Left lung (tissue), 14 donors: ENCODE measurements at places on chromosomes 6 and 20.

DNA sequence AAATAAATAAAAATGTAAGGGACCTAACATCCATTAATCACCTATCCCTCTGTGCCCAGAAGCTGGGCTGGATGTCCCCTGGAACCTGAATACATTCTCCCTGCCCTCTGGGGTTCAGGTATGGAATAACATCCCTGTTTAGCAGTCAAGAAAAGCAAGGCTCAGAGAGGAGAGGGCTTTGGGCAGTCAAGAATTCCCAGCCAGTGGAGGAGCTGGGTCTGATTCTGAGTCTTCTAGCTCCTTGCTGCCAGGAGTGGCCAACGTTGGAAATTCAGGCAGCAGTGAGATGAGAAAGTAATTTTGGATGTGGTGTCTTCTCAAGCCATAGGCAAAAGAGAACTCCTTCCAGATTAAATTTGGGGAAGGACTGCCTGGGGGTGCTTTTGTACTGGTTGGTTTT lies 42.6 kb upstream of the ZNFX1 start:
- no peak for DNase-seq

GRCh38 chr6:146697921-146698320 lies 99.1 kb downstream of the ADGB start:
- DNase-seq: no peak

- DNase-seq: no peak
Observed at GRCh38 chr6:150336299-150336698, 32.5 kb upstream of the IYD start.

GRCh38 chr6:168101590-168102314 lies 22.7 kb upstream of the FRMD1 start:
- peak; percentile 20 for DNase-seq

DNA sequence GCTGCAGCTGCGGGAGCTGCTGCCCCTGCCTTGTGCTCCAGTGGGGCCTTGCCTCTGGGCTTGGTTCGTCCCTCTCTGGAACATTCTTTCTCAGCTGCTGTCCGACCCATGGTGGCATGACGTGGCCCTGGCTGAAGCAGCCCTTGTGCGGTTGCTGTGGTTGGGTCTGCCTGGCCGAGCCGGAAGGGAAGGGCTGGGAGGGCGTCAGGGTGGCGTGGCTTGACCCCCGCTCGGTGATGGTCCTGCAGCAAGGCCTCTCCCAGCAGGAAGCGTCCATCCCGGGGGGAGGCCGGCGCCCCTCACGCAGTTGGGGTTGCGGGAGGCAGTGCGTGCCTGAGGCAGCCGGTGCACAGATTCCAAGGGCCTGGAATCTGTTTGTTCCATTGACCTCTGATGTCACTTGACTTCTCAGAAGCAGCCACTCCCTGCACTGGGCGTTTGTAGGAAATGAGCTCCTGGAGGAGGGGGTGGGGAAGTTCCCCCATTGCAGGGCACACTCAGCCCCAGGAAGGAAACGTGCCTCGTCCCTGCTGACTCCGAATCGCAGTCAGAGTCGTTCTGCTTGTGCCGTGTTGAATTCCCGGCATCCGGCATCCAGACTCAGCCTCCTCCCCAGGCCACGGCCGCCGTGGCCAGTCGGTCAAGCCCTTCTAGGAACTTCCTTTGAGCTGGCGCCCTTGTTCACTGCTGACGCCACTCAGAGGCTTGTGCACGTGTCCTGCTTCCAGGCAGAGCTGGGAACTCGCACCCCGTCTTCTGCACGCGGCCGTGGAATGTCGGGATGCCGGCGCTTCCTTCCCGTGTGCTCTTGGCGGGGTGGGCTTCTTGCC lies 9.7 kb upstream of the TNFRSF6B start:
- peak; percentile 54 for DNase-seq

- DNase-seq: no peak
Observed at GRCh38 chr20:62352402-62353288, 14.5 kb downstream of the LAMA5 start.

GRCh38 chr6:143545165-143545564 lies 33.6 kb upstream of the FUCA2 start:
- DNase-seq: no peak

DNA sequence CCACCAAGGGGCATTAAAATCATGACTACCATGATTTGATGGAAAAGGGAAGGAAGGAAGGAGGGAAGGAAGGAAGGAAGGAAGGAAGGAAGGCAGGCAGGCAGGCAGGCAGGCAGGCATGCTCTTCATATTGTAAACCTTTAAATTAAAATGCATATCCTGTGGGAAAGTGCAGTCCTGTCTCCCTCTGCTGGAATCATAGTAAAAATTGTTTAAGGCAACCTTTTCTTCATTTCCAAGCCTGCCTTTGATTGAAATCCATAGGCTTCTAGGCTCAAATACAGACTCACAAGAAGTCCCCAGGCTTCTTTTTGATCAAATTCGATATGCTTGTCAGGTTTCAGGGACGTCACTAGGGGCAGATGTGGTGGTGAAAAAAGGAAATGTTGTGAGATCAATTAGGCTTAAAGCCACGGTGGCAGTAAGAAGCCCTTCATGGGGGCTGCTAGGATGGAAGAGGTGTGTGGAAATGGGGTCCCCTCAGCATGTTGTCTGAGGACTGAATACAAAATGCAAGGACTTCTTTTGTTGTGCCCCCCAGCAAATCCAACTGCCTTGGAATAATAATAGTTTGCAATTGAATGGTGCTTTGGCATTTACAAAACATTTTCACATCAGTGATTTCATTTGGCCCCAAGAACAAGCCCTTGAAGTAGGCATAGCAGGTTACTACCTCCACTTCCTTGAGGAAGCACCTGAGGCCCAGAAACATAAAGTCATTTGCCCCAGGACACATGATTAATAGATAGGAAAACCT lies 25.6 kb upstream of the GABRR1 start:
- DNase-seq: no peak

DNA sequence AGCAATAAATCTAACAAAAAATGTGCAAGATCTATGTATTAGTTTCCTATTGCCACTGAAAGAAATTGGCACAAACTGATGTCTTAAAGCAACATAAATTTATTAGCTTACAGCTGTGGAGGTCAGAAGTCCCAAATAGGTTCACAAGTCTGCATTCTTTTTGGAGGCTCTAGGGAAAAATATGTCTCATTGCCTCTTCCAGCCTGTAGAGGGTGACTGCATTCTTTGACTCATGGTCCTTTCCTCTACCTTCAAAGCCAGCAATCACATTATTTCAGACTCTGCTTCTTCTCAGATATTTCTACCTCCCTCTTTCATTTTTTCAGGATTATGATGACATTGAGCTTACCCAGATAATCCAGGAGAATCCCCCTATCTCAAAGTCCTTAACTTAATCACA lies 1531.1 kb downstream of the KHDRBS2 start:
- no peak for DNase-seq

DNA sequence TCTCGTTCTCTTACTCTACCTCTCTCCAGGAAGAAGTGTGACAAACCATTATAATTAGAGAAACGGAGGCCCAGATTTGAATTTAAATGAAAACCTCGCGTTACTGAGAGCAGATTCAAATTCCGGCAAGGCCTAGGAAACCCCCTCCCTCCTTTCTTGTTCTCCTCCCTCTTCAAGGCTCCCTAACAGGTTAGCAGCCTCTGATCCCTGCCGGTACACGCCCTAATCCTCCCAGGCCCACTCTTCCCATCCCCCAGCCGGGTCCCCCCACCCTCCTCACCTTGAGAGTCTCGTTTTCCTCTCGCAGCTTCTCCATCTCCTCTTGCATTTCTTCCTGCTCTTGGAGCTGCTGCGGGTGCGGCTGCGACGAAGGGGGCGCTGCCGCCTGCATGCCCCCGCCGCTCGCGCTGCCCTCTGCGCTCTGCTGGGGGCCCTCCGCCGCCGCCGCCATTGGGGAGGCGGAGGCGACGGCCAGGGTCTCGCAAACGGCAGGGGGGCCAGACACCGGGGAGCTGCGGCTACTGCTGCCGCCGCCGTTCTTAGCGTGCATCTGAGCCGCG lies 3.8 kb downstream of the MTCL3 start:
- no peak for DNase-seq

DNA sequence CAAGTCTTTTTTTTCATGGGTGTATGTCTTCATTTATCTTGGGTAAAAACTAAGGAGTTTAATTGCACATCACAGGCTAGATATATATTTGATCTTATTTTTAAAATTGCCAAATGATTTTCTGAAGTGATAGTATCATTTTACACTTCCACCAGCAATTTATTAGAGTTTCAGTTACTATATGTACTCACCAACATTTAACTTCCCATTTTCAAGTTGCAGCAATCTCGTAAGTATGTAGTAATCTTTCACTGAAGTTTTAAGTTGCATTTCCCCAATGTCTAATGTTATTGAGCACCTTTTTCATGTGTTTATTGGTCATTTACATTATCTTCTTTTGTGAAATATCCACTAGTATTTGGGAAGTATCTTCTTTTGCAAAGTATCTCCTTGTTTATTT lies 277.4 kb upstream of the CNR1 start:
- no peak for DNase-seq

DNA sequence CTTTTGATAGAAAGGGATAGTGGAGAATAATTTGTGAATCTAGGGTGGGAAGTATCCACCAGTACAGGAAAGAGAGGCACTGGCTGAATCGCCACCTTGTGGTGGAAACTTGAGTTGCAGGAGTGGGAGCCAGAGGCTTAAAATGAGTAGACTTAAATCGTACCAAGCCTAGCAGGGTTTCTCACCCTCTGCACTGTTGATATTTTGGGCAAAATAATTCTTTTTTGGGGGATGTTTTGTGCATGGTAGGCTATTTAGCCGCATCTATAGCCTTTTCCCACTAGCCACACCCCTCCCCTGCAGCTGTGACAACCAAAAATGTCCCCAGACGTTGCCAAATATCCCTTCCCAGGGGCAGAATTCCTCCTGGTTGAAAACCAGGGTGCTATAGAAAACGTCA lies 119.1 kb downstream of the DHX35 start:
- DNase-seq: peak; percentile 47

DNA sequence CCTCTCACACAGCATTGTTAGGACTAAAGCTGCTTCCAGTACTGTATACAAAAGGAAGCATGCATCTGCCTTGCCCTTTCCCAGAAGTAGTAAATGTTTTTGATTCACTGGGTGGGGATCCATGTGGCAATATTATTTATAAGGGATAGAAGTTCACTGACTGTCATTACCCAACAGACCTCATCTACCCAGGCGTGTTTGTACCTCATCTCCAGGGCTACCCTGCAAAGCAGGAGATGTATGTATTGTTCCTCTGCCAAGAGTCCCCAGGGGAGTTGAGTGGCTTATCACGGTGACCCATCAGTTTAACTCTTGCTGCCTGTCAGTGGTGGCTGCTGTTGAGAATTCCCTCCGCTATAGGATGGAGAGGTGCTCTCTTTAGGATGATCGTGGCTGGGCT lies 42.5 kb downstream of the SLC24A3 start:
- no peak for DNase-seq

GRCh38 chr20:57092112-57092899 lies 174.1 kb downstream of the BMP7 start:
- peak; percentile 25 for DNase-seq

- DNase-seq: no peak
Observed at GRCh38 chr6:118897386-118897785, 3.4 kb downstream of the ASF1A start.

DNA sequence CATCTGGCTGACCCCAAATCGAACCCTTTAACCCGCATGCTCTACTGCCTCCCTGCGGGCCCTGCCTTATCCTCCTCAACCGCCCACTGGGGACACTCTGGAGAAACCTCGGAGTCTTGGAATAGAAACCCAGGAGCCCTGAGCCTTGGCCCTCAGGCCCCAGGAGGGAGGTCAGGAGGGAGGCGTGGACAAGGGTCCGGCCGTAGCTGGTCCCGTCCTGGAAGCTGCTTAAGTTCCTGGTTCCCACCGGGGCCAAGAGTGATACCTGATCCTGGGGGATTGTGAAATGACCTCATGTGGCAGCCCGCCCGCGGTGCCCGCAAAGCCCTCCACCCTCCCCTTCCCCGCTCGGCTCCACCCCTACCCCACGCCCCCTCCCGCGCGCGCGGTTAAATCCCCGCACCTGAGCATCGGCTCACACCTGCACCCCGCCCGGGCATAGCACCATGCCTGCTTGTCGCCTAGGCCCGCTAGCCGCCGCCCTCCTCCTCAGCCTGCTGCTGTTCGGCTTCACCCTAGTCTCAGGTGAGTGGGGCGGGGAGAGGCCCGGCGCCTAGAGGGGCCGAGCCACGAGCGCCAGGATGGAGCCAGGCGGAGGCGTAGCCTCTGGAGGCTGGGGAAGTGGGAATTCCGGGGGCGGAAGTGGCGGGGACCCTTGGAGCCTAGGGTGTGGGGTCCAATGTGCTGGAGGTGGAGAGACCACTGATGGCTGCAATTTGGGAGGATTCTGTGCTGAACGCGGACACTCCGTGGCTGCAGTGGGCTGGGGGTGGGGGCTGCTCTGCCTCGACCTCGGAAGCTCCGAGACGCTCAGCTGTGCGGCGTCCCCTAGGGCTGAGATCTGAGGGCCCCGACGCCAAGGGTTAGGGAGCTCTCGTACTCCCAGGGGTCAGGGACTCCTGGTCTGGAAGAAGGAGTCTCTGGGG lies at the start of gene WFDC2:
WFDC2 (plus strand) TSS at position 418 of the 926 bp plus-strand sequence; CDS start at position 447, 29 bp downstream.
- peak; percentile 62 for DNase-seq

- peak; percentile 48 for DNase-seq
Observed at GRCh38 chr6:32154514-32155161, 697 bp downstream of the PPT2 start.

- DNase-seq: no peak
Observed at GRCh38 chr20:14984768-14985622, 647.6 kb upstream of the FLRT3 start.

- DNase-seq: no peak
Observed at GRCh38 chr20:8208226-8208625, 76.2 kb downstream of the PLCB1 start.

GRCh38 chr20:1875762-1876161 lies 19.4 kb upstream of the SIRPA start:
- no peak for DNase-seq

- DNase-seq: no peak
Observed at GRCh38 chr6:170253226-170253909, 37.5 kb downstream of the DLL1 start.

DNA sequence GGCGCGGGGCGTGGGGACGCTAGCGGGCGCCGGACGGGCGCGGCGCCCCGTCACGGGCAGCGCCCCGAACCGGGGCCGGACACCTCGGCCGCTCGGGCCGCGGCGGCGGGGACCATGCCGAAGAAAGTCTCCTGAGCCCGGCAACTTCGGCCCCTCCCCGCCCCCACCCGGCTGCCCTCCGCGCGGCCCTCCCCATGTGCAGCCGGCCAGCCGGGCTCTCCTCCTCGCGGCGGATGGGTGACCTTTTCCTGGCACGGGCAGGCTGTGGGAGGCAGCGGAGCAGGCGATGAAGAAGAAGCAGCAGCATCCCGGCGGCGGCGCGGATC lies 278 bp downstream of the UST start:
- no peak for DNase-seq

GRCh38 chr6:14513496-14514393 lies 396.2 kb downstream of the CD83 start:
- DNase-seq: no peak

- DNase-seq: no peak
Observed at GRCh38 chr20:48603116-48603818, 224.5 kb downstream of the PREX1 start.

DNA sequence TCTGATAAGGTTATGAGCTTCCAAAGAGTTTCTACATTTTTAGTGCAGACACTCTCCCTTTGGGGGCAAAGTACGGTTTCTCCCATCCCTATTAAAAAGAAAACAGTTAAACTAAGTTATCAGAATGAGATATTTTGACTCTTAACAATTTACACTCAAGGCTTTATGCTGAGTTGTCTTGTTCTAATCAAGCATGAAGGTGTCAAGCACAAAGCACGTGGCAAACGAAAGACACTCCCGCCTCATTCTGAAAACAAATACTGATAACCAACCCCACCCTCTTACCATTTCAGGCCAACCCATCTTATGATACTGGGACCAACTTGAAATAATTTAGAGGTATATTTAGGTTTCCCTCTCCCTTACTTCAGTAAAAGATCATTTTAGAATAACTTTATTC lies 24.3 kb downstream of the OR14J1 start:
- DNase-seq: no peak

- DNase-seq: no peak
Observed at GRCh38 chr6:24547243-24547642, 52.5 kb downstream of the ALDH5A1 start.
